Transverse colon (tissue), 4 donors: ENCODE measurements at places on chromosomes 11 and 22. TPM values are rescaled to one million over a fixed set of nuclear protein-coding genes. Genes with fewer than 3 reads are reported as not detected.

DNA sequence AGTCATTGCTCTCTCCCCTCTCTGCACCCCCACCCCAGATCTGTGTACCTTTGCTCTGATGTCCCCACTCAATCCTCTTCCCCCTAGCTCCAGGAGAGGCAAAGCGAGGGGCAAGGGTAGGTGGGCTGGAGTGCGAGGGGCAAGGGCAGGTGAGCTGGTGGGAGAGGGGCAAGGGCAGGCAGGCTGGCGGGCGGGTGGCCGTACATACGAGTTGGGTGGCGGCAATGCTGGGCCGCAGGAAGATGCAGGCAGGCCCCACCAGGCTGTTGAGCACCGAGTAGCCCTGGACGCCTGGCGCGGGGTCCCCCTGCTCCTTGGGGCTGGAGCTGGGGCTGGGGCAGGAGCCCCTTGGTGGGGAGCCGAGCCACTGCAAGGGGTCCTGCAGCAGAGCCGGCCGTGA lies 908 bp downstream of the CABP2 start:
- DNase-seq = no peak

Gene CLTCL1
- total RNA-seq = 3.8 TPM

DNA sequence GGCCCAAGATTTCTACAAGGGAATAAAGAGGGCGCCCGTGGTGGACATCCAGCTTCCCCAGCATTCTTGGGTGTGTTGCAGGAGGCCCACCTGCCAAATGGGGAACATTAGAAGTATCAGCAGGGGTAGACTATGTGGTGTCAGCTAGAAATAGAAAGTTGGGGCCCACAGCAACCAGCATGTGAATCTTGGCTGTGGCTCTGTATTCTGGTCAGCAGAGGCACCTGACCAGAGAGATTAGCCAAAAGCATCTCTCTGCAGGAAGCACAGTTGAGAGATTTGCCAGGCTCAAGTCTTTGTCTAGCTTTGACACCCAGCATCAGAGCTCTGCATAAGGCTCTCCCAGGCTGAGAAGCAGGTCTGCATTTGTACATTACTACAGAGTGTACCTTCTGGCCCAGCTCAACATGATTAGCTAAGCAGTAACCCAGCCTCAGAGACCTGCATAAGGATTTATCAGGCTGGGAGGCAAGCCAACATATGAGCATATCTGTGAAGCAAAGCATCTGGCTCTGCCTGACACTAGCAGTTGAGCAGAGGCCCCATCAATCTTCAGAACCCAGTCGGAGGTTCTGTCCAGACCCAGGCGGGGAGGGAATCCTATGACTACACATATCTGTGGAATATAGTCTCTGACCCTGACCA lies 79.9 kb downstream of the MS4A13 start:
- DNase-seq = no peak

GRCh38 chr22:20595461-20595860 lies 88.1 kb downstream of the MED15 start:
- DNase-seq = no peak

DNA sequence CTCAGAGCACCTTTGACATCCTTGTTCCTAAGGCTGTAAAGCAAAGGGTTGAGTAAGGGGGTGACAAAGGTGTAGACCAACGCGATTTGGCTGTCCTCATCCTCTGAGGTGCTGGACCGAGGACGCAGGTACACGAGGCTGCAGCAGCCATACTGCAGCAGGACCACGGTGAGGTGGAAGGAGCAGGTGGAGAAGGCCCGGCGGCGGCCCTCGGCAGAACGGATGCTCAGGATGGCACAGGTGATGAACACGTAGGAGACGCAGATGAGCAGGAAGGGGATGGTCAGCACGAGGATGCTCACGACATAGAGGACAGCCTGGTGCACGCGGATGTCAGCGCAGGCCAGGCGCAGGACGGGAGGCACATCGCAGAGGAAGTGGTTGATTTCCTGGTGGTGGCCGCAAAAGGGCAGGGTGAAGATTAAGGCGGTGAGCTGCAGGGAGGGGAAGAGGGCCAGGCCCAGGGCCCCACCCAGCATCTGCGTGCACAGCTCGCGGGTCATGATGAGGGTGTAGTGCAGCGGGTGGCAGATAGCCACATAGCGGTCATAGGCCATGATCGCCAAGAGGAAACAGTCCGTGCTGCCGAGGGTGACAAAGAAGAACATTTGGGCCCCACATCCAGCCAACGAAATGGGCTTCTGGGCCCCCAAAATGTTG lies 632 bp downstream of the OR10Q1 start:
- no peak for DNase-seq
